M059J (cell line): ENCODE measurements at places on chromosomes 5 and 9.

GRCh38 chr5:116569999-116570398 lies 4.6 kb downstream of the SEMA6A start:
- DNase-seq, result no peak

DNA sequence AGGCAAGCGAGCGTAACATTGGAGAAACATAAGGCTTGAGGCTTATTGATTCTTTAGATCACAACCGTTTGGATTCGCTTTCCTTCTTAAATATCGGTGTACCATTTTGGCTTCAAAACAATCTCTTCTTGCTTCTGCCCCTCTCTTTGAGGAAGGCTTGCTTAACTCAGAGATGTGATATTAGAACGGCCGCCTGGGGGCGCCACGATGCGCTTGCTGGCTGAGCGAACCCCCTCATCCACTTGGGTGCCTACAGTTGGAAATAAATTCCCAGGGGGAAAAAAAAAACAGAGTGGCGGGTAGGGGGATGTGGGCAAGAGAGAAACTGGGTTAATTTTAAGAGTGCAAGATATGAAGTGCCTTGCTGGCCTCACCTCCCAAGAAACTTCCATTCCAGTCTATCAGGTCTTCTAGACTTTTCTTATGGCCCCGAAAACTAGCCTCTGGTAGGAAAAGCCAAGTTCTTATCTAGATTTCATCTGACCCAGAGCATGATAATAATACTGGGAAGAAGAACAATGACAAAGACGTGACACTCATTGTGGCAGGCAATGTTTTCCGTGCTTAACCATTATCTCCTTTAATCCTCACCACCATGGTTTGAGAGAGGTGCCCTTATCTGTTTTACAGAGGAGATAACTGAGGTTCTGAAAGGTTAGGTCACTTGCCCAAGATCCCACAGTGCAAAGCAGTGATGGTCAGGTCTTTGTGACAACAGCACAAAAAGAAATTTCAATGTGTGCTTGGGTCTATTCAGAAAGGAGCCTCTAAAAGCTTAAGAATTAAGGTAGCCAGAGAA lies 115.8 kb downstream of the DPYSL3 start:
- DNase-seq, result no peak

- peak; percentile 94 for DNase-seq
Observed at GRCh38 chr5:98772415-98773213, 849 bp upstream of the RGMB start.

- no peak for DNase-seq
Observed at GRCh38 chr5:31452314-31452713, 79.6 kb downstream of the DROSHA start.

GRCh38 chr5:35117967-35118366 lies 70.2 kb upstream of the AGXT2 start:
- peak; percentile 77 for DNase-seq

DNA sequence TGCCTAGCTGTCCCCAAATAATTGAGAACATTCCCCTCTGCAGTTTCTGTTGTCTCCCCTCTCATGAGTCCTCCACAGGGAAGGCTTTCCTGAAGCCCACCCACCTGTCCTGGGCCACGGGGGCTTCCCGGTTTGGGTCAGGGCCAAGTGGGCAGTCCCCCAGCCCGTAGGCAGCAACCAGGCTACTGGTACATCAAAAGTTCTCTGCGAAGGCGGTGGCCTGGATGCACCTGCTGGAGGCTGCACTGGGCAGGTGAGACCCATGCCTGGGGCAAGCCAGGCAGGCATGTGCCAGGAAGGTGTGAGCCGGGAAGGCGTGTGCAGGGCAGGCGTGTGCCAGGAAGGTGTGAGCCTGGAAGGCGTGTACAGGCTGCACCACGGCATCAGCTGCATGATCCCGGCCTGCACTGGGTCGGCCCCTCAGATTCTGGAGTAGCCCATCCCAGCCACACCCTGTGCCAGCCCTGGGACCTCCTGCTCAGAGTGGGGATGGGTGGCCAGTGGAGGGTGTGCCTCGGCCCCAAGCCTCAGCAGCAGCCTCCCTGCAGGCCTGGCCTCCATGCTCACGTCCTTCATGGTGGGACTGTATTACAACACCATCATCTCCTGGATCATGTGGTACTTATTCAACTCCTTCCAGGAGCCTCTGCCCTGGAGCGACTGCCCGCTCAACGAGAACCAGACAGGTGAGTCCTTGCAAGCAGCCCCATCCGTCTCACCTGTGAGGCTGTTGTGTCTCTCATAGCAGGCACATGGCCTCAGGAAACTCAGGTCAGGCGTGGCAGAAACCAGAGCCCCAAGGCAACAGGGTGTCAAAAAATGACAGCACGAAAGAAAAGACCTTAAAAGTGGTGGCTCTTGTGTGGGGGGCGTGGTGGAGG lies 8.7 kb downstream of the SLC6A19 start:
- DNase-seq, result no peak

DNA sequence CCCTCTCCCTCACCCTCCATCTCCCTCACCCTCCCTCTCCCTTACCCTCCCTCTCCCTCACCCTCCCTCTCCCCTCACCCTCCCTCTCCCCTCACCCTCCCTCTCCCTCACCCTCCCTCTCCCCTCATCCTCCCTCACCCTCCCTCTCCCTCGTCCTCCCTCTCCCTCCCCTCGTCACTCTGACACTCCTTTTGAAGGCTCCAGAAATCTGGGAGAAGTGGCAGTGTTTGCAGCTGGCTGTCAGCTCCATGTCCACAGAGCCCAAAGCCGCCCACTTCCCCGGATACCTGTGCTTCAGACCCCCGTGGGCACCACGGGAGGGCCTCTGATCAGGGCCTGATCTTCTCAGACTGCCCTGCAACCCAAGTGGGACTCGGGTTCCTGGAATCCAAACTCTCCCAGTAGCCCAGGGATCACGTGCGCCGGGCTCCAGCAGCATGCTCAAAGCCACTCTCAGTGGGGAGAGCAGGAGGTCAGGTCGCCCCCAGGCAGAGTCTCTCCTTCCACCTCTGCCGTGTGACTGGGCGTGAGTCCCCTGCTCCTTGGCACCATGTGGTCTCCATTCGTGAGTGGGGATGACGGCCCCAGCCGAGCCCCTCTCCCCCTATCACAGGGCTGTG lies 33.1 kb downstream of the DBH start:
- DNase-seq, result no peak

DNA sequence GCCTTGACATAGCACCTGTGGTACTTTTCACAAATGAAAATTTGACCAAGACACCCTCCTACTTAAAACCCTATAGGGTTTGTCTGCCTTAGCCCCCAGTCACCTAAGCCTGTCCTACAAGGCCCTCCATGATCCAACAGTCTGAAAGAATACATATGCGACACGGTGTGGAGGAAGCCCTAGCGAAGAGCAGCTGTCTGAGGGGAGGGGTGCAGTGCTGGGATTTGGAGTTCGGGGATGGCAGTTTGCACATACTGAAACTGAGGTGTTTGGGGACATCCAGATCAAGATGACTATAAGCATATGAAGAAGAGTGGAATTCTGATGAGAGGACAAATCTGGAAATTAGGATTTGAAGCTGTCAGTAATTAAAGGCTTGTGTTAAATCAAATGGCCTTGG lies 7.2 kb upstream of the MYORG start:
- DNase-seq, result no peak

- DNase-seq, result no peak
Observed at GRCh38 chr9:8115570-8115969, 316.0 kb upstream of the DMAC1 start.

DNA sequence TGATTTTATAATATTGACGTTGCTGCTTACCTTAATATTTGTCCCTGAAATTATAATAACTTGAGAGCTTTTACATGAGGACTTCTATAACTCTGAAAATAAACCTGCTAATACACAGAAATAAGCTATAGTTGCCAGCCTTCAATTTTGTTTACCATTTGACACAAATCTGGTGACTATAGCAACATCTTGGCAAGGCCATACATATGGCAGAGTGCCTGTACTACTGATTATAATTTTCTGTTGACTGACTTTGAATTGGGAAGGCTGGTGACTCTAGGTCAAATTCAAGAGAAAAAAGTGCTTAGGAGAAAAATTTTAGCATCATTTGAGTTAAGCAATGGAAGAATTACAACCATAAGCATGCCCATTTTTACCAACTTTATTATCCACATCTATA lies 581.4 kb upstream of the PTPRD start:
- no peak for DNase-seq

DNA sequence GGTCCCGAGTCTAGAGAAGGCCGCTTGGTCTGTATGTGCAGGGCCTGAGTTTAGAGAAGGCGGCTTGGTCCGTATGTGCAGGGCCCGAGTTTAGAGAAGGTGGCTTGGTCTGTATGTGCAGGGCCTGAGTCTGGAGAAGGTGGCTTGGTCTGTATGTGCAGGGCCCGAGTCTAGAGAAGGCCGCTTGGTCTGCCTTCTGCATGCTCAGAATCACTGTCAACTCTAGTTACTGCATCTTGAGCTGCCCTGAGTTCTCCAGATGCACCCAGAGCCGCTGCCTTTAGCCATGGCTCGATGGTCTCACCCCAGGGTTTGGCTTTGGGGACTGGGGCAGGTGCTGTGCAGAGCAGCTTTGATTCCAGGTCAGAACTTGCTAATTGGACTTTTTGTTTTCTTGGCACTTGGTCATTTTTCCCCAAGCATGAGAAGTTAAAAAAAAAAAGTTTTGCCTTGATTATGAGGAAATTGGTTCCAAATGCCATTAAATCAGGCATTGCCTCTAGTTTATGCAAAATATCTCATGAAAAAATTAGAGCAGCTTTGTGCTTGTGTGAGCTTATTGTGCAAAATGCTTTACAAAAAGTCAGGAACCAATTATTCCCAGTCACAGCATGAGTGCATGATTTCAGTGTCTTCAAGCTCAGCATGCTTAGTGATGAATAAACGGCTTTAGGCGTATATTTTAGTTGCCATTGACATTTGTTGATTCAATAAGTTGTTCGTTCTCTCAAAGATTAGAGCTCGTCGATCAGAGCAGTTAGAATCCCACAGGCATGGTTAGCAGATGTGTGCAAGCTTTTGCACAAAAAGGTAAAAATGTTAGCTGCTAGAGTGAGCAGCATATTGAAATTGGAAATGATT lies 25.4 kb upstream of the EXOC3 start:
- no peak for DNase-seq

DNA sequence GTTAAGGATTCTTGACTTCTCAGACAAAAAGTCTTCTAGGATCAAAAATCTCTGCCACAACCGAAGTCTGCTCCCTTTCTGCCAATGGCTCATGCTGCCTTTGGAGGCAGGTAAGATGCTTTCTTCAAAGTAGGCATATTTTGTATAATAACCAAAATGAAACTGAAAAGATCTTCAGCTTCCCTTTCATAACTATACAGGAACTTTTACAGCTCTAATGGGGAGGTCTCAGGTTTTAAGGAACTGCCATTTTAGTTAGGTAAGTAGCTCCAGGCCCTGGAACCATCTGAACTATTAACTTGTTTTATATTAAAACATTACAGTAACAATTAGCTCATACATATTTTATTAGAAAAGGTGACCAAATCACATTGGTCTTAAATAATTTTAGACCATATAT lies 110.9 kb upstream of the FREM1 start:
- no peak for DNase-seq

DNA sequence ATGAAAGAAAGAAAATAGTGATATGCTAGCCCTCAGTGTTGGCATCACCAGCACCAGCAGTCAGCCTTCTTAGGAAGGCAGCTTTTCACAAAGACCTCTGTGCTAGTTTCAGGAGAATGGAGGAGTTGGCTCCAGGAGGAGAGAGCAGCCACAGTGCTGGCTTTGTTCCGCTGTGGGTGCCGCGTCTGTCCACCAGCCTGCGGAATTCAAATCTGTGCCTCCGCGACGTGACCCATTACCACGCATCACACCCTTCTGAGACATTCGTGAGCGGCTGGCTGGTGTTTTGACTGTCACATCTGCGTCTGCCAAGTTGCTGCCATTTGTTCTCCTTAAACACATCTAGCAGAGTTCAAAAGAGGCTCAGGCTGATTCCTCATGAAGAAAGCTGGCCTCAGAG lies 34.4 kb downstream of the SNX18 start:
- DNase-seq, result no peak

DNA sequence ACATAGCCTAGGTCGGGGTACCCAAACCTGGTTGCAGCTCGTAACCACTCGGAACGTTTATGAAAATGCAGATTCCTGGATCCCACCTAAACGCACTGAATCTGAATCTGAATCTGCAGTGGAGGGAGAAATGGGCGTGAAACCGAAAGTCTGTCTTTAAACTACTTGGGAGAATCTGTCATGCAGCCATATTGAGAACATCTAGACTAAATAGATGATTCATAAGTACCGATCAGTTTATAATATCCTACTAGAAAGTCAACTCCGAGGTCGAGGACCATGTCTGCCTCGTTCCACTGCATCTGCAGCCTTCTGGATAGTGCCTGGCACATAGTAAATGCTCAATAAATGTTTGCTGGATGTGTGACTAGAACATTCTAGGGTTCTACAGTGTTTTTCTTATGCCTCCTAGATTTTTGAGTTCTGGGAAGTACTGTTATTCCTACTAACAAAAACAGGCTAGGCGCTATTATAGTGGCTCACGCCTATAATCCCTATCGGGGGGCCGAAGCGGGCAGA lies 632 bp downstream of the COQ4 start:
- peak; percentile 45 for DNase-seq

GRCh38 chr5:136079195-136079985 lies 50.6 kb downstream of the TGFBI start:
- no peak for DNase-seq

DNA sequence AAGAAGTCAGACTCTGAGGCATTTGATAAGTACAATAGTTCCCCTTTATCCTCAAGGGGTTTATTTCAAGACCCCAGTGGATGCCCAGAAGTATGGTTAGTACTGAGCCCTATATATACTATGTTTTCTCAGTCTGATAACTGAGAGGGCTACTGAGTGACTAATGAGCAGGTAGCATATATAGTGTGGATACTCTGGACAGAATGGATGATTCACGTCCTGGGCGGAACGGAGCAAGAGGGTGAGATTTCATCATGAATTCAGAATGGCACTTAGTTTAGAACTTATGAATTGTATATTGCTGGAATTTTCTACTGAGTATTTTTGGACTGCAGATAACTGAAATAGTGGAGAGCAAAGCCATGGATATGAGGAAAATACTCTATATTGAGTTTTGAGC lies 457.6 kb downstream of the PLK2 start:
- peak; percentile 47 for DNase-seq

DNA sequence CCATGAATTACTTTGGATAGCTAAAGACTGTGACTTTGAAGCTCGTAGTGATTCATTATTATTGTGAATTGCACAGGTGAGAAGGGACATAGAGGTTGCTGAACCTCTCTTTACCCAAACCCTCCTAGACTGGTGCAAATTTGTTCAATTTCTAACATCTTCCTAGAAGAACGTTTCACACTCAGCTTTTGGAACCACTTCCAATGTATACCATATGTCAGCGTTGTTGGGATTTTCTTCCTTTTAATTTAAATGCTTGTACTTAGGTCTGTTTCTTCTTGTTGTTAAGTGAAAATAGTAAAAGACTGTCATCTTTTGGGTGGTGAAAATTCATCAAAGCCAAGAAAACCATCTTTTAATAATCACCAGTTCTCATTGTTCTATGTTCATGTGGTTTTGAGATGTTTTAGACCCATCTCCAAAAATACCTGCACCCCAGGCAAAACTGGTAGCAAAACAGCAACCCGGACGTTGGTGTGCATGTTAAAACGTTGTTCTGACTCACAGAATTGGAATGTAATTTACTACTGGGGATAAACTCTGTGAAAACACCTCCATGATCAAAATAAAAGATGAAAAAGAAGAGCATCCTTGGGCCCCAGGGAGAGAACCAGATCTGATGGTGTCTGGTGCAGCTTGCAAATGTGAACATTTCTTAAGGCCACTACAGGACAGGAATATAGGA lies 238.3 kb downstream of the NPR3 start:
- peak; percentile 65 for DNase-seq
